ENCODE measurements at places on chromosomes 7 and 10.

GRCh38 chr7:66737667-66738066 is 2.9 kb upstream of the RABGEF1 start:
- DNase-seq = no peak

GRCh38 chr7:112556633-112557032 is 75.8 kb downstream of the LSMEM1 start:
- DNase-seq = no peak

DNA sequence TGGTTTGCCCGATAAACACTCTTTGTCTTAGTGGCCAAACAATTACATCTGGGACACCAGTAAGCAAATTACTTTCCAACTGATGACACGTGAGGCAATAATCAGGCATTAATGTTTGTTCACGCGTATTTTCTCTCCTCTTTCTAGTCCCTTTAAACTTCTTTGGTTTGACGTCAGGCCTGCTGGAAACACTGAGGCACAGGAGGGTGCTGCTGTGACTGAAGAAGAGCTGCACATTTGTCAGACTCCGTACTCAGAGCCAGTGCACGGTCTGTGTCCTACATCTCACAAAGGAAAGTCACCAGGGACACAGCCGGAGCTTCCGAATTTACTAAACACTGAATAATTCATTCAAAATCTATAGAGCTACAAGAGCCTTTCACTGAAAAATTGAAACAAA is 57.6 kb upstream of the ANAPC16 start:
- no peak for DNase-seq

- no peak for DNase-seq
Measured at GRCh38 chr7:17674166-17674942, 265.9 kb downstream of the SNX13 start.

DNA sequence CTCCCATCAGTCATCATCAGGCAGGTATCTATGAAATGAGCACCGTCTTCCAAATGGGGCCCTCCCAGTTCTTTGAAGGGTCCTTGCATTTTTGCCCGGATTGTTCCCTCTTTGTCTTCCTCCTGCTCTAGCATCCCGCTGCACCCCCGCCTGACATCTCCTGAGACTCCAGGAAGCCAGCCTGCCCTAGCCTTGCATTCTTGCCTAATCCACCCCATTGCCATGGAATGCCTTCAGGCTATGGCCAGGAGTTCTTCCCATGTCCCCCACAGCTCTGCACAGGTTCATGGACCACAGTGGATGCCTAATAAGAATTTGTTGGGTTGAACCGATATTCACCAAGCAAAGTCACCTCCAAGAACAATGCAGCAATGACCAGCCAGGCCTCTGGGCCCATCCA is 62.1 kb downstream of the ZMIZ1 start:
- no peak for DNase-seq

DNA sequence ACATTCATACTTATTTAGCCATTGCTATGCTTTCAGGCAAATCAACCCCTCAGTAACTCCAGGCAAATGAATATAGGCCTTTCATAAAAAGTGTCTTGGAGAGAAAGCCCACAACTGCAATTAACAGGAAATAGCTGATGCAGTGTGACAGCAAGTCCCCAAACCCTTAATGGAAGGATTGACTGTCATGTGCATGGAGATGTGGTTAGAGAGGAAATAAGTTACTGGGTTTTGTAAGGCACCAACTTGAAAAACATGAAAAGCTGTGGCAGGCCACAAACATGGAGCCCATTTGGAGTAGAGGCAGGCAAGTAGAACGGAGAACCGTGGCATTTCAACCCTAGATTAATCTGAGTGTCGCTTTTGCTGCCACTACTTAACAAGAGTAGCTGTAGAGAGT is 549.4 kb upstream of the C7orf33 start:
- no peak for DNase-seq

DNA sequence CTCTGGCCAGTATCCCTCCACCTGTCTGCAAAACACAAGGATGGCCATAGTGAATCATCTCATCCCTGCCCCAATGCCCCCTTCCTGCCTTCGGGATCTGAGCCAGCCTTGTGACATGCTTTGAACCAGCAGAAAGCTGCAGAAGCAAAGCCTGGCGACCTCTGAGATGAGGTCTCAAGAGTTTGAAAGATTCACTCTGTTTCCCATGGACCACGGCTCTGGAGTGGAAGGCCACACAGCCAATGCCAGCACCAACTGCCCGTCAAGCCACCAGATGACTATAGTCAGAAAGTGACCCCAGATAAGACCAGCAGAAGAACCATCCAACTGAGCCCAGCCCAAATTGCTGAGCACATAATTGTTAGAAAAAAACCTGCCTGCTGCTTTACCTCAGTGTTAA is 193.9 kb upstream of the PPP2R2D start:
- DNase-seq = no peak

- no peak for DNase-seq
Measured at GRCh38 chr10:44249490-44249889, 135.4 kb downstream of the CXCL12 start.

DNA sequence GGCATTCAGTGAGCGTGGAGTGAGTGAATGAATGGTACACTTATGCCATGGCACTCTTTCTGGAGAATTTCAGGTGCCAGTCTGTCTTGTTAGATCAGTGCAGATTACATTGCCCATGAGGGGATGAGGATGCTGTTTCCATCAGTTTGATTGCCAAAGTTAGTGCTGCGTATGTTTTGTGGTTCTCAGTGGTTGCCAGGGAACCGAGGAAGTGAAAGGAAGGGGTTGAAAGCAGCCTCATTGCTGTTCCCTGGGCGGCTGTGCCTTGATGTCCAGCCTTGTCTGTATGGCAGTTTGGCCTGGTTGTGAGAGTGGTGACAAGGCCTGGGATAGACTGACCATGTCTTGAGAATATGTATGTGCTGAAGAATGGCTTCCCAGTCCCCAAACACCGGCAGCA is 30.2 kb downstream of the WBP1L start:
- DNase-seq = no peak

- no peak for DNase-seq
Measured at GRCh38 chr7:129169171-129169671, 19.2 kb upstream of the SMO start.

DNA sequence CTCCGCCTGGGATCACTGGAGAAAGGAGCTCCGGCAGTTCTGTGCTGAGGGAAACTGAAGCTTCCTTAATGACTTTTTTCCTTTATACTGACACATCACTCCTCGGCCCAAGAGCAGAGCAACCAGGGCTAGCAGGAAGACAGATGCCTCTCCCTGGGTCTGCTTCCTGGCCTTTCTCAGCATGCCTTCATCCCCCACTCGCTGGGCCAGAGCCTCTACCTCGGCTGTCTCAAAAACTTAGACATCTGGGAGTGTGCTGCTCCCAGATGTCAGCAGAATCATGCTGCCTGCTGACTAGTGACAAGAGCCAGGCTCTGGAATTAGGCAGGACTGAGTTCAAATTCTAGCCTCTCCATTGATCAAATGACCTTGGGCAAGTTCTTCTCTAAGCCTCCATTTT is 24.4 kb upstream of the LRRC4 start:
- DNase-seq = no peak

All from activated CD8-positive, alpha-beta memory T cell treated with anti-CD3 and anti-CD28 coated beads for 4 hours (primary cell).